ENCODE measurements at places on chromosomes 16 and 17. TPM values are rescaled to one million over a fixed set of nuclear protein-coding genes. Genes with fewer than 3 reads are reported as not detected.

- no peaks in the 10 kb centered on the region for H3K4me1 ChIP-seq
- no peak overlapping the region for H3K4me3 ChIP-seq
- no peaks in the 10 kb centered on the region for H3K27me3 ChIP-seq
- no peak overlapping the region for H3K27ac ChIP-seq
- H3K36me3 ChIP-seq, result no peaks in the 10 kb centered on the region
Measured at GRCh38 chr17:77327181-77327565, 186.4 kb downstream of the SEC14L1 start.

- no peak for DNase-seq
- peaks cover 52% of the 10 kb centered on the region for H3K36me3 ChIP-seq
- no peaks in the 10 kb centered on the region for H3K27me3 ChIP-seq
- H3K4me1 ChIP-seq, result no peaks in the 10 kb centered on the region
- H3K27ac ChIP-seq, result no peak overlapping the region
- no peak overlapping the region for H3K4me3 ChIP-seq
Measured at GRCh38 chr16:19605701-19606100, 50.2 kb downstream of the VPS35L start.

GRCh38 chr17:41869426-41869825 lies 4.2 kb upstream of the KLHL11 start:
- H3K27me3 ChIP-seq, result no peaks in the 10 kb centered on the region
- peaks cover 71% of the 10 kb centered on the region for H3K36me3 ChIP-seq
- no peak overlapping the region for H3K4me3 ChIP-seq
- H3K27ac ChIP-seq, result no peak overlapping the region
- H3K4me1 ChIP-seq, result peaks cover 5% of the 10 kb centered on the region
- DNase-seq, result no peak

- H3K4me3 ChIP-seq, result no peak overlapping the region
- peaks cover 17% of the 10 kb centered on the region for H3K4me1 ChIP-seq
- no peaks in the 10 kb centered on the region for H3K27me3 ChIP-seq
- H3K36me3 ChIP-seq, result no peaks in the 10 kb centered on the region
- no peak for DNase-seq
Measured at GRCh38 chr17:37064956-37065355, 116.2 kb downstream of the AATF start.

DNA sequence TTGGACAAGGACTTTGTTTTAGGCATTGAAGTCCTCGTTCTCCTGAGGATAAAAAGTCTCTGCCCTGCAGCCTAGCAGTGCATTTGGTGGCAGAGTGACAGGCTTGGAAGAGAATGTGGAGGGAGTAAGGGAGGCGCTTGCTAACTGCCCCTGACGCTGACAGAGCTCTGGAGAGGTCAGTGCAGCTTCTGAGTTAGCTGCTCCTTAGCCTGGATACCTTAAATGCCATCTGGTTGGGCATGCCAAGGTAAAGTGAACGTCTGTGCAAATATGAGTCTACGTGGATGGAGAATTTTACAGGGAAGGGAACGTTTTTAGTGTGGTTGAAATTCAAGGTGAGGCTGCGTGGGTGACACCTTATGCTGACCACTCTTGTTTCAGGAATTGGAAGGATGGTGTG lies 44.4 kb downstream of the SEC14L1 start:
- H3K36me3 ChIP-seq, result no peaks in the 10 kb centered on the region
- no peak overlapping the region for H3K4me3 ChIP-seq
- no peaks in the 10 kb centered on the region for H3K4me1 ChIP-seq
- no peak for DNase-seq
- no peak overlapping the region for H3K27ac ChIP-seq
- no peaks in the 10 kb centered on the region for H3K27me3 ChIP-seq

CIITA gene
- not detected for total RNA-seq

ANKRD40CL gene
- total RNA-seq, result not detected

AKAP10 gene
- total RNA-seq, result 29.6 TPM

- H3K4me3 ChIP-seq, result no peak overlapping the region
- no peaks in the 10 kb centered on the region for H3K27me3 ChIP-seq
- no peak for DNase-seq
- H3K4me1 ChIP-seq, result no peaks in the 10 kb centered on the region
Measured at GRCh38 chr16:15553313-15554088, 89.5 kb downstream of the MARF1 start.

CACNG1 gene
- total RNA-seq, result not detected

GRCh38 chr16:1332618-1333148 lies 762 bp upstream of the BAIAP3 start:
- H3K36me3 ChIP-seq, result no peaks in the 10 kb centered on the region
- H3K27ac ChIP-seq, result no peak overlapping the region
- H3K27me3 ChIP-seq, result peaks cover 45% of the 10 kb centered on the region
- no peak for DNase-seq
- no peak overlapping the region for H3K4me3 ChIP-seq
- peaks cover 11% of the 10 kb centered on the region for H3K4me1 ChIP-seq

TEKT3 gene
- 1.1 TPM for total RNA-seq

HOXB8 gene
- total RNA-seq, result not detected

KCNH4 gene
- not detected for total RNA-seq

RMI2 gene
- 55.2 TPM for total RNA-seq

DNA sequence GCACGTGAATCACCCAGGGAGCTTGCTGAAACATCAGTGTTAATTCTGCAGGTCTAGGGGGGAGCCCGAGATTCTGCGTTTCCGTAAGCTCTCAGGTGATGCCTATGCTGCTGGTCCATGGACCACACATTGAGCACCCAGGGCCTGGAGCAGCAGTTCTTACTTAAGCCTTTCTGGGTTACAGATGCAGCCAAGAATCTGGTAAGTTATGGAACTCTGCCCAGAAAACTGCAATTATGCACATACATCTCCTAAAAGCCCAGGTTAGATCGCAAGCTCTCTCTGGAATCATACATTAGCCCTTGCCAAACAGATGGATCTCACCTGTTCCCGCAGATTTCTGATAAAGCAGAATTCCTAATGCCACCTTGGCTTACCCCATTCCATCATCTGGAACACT lies 265.9 kb upstream of the SALL1 start:
- no peaks in the 10 kb centered on the region for H3K36me3 ChIP-seq
- no peaks in the 10 kb centered on the region for H3K27me3 ChIP-seq
- H3K4me1 ChIP-seq, result no peaks in the 10 kb centered on the region
- H3K27ac ChIP-seq, result no peak overlapping the region
- no peak overlapping the region for H3K4me3 ChIP-seq

CCL1 gene
- not detected for total RNA-seq

PGP gene
- 31.0 TPM for total RNA-seq

DNA sequence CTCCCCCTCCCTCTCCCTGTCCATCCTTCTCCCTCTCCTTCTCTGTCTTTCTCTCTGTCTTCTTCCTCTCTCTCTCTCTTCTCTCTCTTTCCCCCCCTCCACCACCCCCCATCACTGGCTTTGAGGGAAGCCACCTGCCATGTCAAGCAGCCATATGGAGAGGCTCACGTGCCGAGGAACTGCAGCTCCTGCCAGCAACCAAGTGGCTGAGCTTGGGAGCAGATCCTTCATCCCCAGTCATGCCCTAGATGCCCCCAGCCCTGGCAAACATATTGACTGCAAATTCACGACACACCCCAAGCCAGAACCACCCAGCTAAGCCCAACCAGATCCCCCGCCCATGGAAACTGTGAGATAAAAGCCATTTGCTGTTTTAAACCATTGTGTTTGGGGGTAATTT lies 40.9 kb upstream of the RBFOX3 start:
- H3K27me3 ChIP-seq, result peaks cover 7% of the 10 kb centered on the region
- H3K36me3 ChIP-seq, result no peaks in the 10 kb centered on the region
- H3K27ac ChIP-seq, result no peak overlapping the region
- DNase-seq, result peak; percentile 41
- no peaks in the 10 kb centered on the region for H3K4me1 ChIP-seq

DNA sequence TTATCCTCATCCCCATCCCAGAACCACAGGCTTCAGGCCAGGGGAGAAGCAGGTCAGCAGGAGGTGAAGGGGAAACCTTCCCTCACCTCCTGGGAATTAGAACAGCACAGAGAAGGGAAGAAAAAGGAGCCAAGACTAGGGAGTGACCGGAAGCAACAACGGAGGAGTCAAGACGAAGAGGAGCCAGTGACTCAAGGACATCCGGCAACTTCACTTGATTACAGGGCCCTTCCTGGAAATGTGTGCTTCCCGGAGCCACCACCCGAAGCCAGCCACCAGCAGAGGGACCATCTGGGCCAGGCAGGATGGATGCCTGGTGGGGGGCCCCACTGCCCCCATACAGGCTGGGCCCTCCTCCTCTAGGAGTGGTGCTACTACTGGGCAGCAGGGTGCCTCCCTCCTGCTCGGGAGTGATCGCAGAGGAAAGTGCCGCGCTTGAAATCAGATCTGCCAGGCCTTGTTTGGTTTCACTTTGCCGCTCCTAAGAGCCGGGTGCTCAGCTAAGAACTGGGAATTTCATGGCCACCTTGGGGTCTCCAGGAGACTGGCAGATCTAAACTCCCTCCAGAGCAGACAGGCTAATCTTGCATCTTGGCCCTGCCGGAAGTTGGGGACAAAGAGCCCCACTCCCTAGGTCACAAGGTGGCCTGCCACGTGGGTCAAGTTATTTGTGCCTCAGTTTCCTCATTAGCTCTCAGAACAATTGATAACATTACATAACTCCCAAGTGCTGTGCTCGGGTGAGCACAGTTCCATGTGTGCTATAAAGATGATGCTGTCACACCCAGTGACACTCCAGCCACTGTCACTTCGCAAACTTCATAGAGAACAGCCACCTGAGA lies 6.6 kb downstream of the CDC42EP4 start:
- H3K27ac ChIP-seq, result no peak overlapping the region
- peaks cover 27% of the 10 kb centered on the region for H3K36me3 ChIP-seq
- peaks cover 34% of the 10 kb centered on the region for H3K4me1 ChIP-seq
- peak; percentile 93 for DNase-seq
- no peaks in the 10 kb centered on the region for H3K27me3 ChIP-seq

DNA sequence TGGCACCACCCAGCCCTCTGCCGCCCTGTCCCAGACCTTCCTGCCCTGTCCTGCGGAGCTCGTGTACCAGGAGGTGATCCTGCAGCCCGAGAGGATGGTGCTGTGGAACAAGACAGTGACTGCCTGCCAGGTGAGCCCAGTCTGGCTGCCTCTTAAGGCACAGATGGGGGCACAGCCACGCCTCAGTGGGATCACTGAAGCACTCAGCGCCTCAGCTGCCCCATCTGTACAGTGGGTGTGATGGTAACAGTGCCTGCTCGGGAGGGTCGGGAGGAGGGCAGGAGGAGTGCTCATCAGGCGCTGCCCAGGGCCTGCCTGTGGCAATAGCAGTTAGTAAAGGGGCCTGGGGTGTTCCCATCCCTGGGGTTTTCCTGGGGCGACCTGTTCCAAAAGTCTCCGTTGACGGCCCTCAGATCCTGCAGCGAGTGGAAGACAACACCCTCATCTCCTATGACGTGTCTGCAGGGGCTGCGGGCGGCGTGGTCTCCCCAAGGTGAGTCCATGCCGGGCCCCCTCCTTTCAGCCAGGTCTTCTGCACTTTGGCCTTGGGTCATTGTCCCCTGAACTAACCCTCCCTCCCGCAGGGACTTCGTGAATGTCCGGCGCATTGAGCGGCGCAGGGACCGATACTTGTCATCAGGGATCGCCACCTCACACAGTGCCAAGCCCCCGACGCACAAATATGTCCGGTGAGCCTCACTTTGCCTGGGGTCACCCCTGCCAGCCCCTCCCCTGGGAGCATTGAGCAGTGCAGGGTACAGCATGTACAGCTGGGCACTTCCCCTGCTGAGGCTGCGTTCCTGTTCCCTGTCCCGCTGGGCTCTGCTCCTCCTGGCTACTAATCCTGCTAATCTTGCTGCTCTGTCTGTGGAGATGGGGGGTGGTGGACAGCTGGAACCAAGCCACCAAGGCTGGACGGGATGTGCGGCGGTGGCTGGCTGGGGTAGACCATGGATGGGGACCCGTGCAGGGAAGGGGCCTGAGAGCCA lies 4.5 kb upstream of the TCAP start:
- no peaks in the 10 kb centered on the region for H3K4me1 ChIP-seq
- no peak overlapping the region for H3K27ac ChIP-seq
- peaks cover 11% of the 10 kb centered on the region for H3K36me3 ChIP-seq
- no peak overlapping the region for H3K4me3 ChIP-seq
- DNase-seq, result no peak
- H3K27me3 ChIP-seq, result no peaks in the 10 kb centered on the region

MYL4 gene
- 17.0 TPM for total RNA-seq

- H3K27me3 ChIP-seq, result peaks cover 7% of the 10 kb centered on the region
- H3K4me1 ChIP-seq, result no peaks in the 10 kb centered on the region
- no peaks in the 10 kb centered on the region for H3K36me3 ChIP-seq
- H3K27ac ChIP-seq, result no peak overlapping the region
- no peak overlapping the region for H3K4me3 ChIP-seq
Measured at GRCh38 chr17:34917381-34917780, 43.9 kb downstream of the CCT6B start.

- peaks cover 3% of the 10 kb centered on the region for H3K36me3 ChIP-seq
- DNase-seq, result no peak
- no peaks in the 10 kb centered on the region for H3K4me1 ChIP-seq
- no peak overlapping the region for H3K4me3 ChIP-seq
Measured at GRCh38 chr17:60383379-60383778, 8.6 kb downstream of the USP32 start.

GRCh38 chr16:28140788-28141618 lies 70.8 kb downstream of the XPO6 start:
- H3K4me3 ChIP-seq, result no peak overlapping the region
- H3K27ac ChIP-seq, result no peak overlapping the region
- DNase-seq, result no peak

CACNA1H gene
- 34.1 TPM for total RNA-seq

DNA sequence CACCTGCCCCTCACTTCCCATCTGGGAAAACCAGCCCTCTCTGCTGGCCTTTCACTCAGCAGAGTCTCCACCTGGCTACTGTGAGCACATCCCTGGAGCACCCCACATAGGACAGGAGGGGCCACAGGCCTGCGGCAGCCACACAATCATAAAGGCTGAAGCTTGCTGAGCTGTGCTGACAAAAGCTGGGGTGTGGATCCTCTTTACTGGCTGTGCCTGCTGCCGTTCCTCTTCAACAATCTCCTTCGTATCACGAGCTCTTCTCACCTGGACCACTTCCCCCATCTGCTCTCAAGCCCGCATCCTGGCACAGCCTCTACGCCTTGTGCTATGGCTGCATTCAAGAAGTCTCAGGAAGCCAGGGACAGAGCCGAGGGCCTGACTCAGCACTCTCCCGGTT lies 86.1 kb downstream of the ZNF778 start:
- peaks cover 35% of the 10 kb centered on the region for H3K36me3 ChIP-seq
- H3K4me3 ChIP-seq, result no peak overlapping the region
- no peaks in the 10 kb centered on the region for H3K4me1 ChIP-seq
- no peak for DNase-seq

TPSG1 gene
- total RNA-seq, result not detected

TPSD1 gene
- not detected for total RNA-seq

NGFR gene
- total RNA-seq, result 1.6 TPM

SCARF1 gene
- total RNA-seq, result 0.68 TPM

BHLHA9 gene
- not detected for total RNA-seq
